ENCODE measurements at places on chromosomes 5 and 9. TPM values are rescaled to one million over a fixed set of nuclear protein-coding genes. Genes with fewer than 3 reads are reported as not detected.

- H3K4me3 ChIP-seq, result no peak overlapping the region
Measured at GRCh38 chr9:33234511-33235467, 5.2 kb upstream of the SPINK4 start.

GRCh38 chr5:91888810-91889209, 505.7 kb upstream of the ARRDC3 start:
- no peaks in the 10 kb centered on the region for H3K36me3 ChIP-seq
- no peak for DNase-seq
- H3K4me3 ChIP-seq, result no peak overlapping the region
- H3K27ac ChIP-seq, result no peak overlapping the region
- no peaks in the 10 kb centered on the region for H3K4me1 ChIP-seq

GRCh38 chr5:95725071-95725820, 5.9 kb upstream of the RHOBTB3 start:
- H3K27ac ChIP-seq, result no peak overlapping the region
- DNase-seq, result no peak
- no peaks in the 10 kb centered on the region for H3K36me3 ChIP-seq
- H3K4me3 ChIP-seq, result no peak overlapping the region

GRCh38 chr5:175406300-175406699, 37.7 kb downstream of the DRD1 start:
- H3K27ac ChIP-seq, result no peak overlapping the region
- no peaks in the 10 kb centered on the region for H3K36me3 ChIP-seq
- DNase-seq, result no peak
- H3K27me3 ChIP-seq, result peaks cover 1% of the 10 kb centered on the region

DNA sequence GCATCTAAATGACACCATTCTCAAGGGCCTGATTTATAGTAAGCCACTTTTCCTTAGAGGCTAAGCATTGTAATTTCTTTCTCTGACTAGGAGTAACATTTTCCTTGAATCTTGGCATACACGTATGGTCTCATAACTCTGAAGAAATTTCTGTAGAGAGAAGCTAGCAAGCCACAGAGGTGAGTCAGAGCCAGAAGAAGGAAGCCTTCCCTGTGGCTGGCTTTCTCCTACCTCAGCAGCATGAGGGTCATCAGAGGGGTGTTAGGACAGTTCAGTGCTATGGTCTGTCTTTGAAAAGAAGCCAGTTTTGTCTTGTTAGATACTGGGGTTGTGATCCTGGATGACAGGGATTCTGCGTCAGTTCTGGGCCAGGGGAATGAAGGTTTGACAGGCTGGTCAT, 3.2 kb downstream of the SNX30 start:
- H3K36me3 ChIP-seq, result no peaks in the 10 kb centered on the region
- no peaks in the 10 kb centered on the region for H3K27me3 ChIP-seq
- H3K4me3 ChIP-seq, result peak overlapping the region; percentile 11
- peak overlapping the region; percentile 31 for H3K27ac ChIP-seq
- H3K4me1 ChIP-seq, result peaks cover 73% of the 10 kb centered on the region
- DNase-seq, result peak; percentile 48

GRCh38 chr9:106752581-106752980, 110.4 kb upstream of the ZNF462 start:
- no peak overlapping the region for H3K27ac ChIP-seq
- H3K27me3 ChIP-seq, result no peaks in the 10 kb centered on the region
- no peaks in the 10 kb centered on the region for H3K4me1 ChIP-seq
- DNase-seq, result no peak
- no peaks in the 10 kb centered on the region for H3K36me3 ChIP-seq

- H3K36me3 ChIP-seq, result no peaks in the 10 kb centered on the region
- H3K4me1 ChIP-seq, result peaks cover 8% of the 10 kb centered on the region
- DNase-seq, result no peak
- no peaks in the 10 kb centered on the region for H3K27me3 ChIP-seq
- no peak overlapping the region for H3K27ac ChIP-seq
Measured at GRCh38 chr5:69039829-69040228, 54.0 kb upstream of the SLC30A5 start.

The FIBCD1 gene
- total RNA-seq, result not detected

The GABRA1 gene
- total RNA-seq, result not detected
